ENCODE measurements at places on chromosomes 6 and 20.

- peak; percentile 30 for DNase-seq
Observed at GRCh38 chr20:35657271-35657670, 7.4 kb downstream of the CPNE1 start.

DNA sequence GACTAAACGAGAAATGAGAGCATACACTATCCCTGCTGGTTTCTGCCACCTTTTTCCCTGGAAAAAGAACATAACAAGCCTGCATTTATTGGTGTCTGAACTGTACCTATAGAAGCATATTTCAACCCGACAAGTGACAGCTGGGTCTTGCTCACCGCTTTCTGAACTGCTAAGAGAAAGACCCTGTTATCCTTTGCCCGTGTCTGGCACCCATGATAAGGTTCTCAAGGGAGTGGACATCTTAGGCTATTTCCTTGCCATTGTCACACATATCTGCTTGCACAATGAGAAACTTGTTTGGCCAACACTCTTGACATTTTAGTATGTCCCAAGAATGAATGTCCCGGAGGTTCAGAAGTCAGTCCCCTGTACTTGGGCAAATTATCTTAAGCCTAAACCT, 19.3 kb downstream of the RIPOR2 start:
- DNase-seq = no peak

DNA sequence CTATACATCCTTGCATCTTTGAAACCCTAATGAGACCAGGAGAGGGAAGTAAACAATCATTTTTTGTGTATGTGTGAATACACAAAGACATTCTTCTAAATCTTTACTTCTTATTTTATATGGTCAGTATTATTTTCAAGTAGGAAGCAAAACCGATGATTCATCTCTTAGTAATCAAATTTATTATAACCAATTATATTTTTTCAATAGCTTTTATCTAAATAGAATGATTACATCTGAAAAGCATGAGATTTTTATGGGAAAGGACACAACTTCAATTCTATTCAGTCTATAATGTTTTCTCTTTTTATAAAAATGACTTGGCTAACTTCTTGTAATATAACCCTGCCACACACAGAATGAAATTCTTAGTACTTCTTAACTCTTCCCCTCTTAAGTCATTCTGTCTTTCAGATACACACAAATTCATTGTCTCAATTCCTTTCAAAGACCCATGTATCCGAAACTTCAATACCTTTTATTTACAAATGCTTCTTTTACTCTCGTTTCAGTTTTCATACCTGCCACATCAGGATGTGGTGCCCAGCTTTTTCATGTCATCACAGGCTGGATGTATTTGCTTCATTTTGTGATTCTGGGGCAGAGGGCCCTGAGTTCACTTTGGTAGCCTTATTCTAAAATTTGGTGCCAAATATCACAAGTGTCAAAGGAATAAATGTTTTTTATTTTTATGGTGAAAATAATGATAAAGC, 227.0 kb downstream of the PHF3 start:
- peak; percentile 48 for DNase-seq

DNA sequence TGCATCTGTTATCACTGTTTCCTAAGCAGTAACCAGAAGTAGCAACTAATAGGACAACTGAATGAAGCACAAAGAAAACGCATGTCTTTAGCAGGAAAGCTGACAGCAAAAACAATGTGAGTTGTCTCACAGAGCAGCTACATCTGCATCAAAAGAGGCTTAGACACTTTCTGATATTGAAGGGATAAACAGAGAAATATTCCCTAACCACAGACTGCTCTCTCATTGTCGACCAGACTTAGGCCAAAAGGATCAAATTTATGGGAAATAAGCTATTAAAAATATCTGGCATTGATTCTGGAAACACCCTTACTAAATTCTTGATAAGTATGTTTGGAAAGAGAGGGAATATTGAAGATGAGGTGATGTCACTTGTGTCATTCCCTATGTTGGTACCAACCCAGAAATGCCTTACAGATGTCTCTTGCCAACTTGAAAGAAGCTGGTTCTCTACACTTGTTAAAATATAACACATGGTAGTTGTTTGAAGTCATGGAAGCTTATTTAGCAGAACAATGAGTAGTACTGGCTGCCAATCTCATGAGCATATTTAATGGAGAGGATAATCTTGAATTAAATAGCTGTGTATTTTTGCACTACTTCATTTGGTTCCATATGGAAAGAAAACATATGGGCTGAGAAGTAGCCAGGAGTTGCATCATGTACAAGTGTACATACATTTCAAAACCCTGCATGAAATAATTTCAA, 929.3 kb upstream of the MAN1A1 start:
- DNase-seq = no peak

GRCh38 chr6:27706431-27706830, 205.8 kb downstream of the OR2B2 start:
- no peak for DNase-seq

DNA sequence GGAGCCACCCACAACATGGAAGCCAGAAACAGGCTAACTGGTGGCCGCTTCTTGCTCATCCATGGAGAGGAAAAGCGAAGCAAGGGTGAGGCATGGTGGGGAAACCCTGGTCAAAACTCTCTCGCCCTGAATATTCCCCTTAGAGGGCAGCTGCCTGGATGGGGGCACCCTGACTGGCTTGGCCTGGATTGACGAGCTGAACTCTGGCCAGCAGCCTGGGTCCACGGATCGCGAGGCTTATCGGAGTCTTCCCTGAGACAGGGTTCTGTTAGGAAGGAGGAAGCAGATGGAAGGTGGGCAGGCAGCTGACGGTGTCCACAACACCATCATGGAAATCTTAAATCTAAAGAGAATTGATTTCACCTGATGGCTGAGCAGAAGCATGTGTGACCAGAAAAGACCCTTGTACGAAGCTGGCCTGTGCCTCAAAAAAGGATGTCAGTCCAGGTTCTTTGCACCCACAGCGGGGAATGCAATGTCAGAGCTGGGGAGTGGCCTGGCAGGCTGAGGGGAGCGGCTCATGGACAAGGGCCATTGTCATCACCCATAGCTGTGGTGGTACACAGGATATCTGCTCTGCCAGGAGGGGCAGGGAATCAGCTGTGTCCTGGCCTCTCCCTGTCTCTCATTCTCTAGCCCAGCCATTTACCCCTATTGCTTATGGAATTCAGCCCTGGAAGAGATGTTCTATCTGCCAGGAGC, 109.4 kb upstream of the SNX9 start:
- no peak for DNase-seq

- peak; percentile 9 for DNase-seq
Observed at GRCh38 chr20:3146732-3147341, 12.8 kb downstream of the FASTKD5 start.

DNA sequence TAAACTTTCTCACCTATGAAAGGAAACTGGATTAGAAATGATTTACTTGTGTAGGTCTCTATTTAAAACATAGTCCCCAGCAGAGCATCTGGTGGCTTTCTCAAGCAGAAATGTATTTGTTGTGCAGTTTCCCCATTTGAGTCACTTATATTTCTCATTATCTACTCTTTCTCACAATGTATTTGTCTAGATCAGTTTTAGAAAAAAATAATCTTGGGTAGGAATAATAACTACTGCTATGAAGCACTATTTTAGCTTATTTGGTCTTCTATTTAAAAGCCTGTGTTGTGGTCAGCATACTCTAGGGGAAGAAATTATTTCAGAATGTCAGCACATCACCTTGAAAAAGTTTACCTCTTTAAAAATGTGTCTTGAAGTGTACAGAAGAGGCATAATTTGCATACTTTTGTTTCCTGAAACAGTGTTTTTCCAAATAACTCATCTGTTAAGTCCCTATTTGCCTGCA, 60.9 kb upstream of the PRL start:
- DNase-seq = no peak

- no peak for DNase-seq
Observed at GRCh38 chr6:104597541-104598050, 262.1 kb downstream of the HACE1 start.

GRCh38 chr6:118625833-118626232, 25.6 kb downstream of the CEP85L start:
- DNase-seq = no peak

DNA sequence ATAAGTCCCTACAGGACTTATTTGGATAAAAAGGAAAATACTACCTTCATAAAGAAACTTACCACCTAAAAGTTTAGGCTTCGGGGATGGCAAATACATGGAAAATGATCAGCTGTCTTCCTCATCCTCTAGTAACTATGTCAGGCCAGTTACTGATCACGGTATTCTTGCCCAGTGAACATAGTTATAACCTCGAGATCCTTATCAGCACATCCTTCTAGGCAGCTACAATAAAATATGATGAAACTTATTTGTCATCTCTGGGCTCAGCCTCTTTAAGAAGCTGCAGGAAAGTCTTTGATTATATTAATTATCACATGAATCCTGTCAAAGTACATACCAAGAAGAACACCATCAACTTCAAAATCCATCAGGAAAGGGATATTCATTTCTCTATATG, 41.8 kb downstream of the SF3B5 start:
- no peak for DNase-seq

DNA sequence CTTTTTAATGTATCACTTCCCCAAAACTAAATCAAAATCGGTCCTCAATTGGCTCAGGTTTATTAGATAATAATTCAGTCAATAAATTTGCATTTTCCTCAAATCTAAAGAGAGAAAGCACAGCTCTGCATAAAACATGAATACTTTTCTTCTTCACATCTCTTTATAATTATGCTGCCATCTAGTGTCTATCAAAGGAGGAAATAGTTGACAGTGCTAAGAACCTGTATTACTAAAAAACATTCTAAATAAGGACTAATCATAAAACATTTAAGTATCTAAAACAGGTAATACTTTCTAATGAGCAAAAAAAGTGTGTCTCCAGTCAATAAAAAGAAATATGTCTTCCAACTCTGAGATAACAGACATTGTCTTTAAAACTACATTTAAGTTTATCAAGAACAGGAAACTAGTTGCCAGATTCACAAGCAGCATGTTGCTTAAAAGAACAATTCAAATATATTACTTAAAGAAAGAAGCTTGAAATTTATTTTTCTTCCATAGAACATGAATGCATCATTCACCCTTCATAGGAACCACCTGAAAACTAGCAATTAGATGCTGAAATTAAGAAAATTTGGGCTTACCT, 56.5 kb upstream of the DST start:
- peak; percentile 53 for DNase-seq

DNA sequence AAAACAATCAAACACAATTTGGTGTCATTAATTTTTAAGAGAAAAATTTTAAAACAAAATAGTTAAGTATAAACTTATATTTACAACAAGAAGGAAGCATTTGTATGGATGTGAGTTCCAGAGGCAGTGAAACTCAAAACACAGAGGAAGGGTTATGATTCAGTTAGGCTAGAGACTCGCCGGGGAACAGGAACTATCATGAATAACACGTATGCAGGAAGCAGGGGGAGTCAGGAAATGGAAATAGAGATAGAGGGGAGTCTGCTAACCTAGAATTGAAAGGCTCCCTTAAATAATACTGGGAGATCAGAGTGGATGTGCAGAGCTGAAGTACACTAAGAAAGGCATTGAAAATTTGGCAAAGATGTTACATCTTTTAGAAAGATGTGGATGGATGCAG, 14.2 kb upstream of the HLA-DRB1 start:
- DNase-seq = no peak

- DNase-seq = peak; percentile 5
Observed at GRCh38 chr6:138996524-138996923, 8.5 kb upstream of the REPS1 start.

GRCh38 chr6:51684603-51685002, 402.8 kb downstream of the PKHD1 start:
- DNase-seq = no peak

- no peak for DNase-seq
Observed at GRCh38 chr6:38876475-38876874, 161.4 kb downstream of the DNAH8 start.

DNA sequence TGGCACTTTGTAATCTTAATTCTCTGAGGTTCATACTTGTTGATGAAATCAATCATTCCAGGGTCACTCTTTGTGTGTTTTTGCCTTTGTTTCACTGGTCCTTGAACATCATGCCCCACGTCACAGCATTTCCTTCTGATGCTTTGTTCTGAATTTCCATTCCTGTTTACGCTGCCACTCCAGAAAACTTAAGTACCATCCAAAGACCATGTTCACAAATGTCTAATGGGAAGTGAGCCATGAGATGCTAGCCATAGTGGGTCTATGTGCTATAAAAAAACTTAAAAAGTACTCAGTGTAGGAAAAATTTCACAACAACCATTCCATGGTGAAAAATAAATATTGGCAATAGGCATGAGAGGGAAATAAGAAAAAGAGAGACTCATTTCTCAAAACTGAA, 232.0 kb downstream of the IBTK start:
- no peak for DNase-seq

DNA sequence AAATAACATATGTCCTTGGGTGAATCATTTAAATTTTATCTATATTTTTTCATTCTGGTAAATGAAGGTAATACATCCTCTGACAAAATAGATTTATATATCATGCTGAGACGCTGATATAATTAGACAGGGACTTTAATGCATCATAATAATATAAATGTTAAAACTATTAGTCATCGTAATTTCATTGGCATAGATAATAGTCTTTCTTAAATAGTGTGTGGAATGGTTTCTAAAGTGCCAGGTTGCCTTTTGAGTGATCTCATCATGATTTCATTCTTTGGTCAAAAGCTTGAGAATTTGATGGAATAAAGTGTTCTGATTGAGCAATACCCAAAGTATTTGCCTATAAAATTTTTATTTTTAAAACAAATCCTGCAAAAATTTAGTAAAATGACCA, 43.2 kb upstream of the BMP5 start:
- DNase-seq = peak; percentile 79

DNA sequence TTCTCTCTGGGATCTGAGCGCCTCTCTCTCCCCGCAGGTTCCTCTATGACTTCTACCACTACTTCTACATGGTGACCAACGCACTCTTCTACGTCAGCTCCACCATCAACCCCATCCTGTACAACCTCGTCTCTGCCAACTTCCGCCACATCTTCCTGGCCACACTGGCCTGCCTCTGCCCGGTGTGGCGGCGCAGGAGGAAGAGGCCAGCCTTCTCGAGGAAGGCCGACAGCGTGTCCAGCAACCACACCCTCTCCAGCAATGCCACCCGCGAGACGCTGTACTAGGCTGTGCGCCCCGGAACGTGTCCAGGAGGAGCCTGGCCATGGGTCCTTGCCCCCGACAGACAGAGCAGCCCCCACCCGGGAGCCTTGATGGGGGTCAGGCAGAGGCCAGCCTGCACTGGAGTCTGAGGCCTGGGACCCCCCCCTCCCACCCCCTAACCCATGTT, 36.3 kb upstream of the MRGBP start:
- DNase-seq = no peak
